ENCODE measurements at places on chromosomes 3 and 15.
A peak's percentile ranks its signal among the peaks of the same experiment; 100 is the strongest.

GRCh38 chr3:187264911-187265310 is 26.6 kb downstream of the MASP1 start:
- DNase-seq = peak; percentile 43

DNA sequence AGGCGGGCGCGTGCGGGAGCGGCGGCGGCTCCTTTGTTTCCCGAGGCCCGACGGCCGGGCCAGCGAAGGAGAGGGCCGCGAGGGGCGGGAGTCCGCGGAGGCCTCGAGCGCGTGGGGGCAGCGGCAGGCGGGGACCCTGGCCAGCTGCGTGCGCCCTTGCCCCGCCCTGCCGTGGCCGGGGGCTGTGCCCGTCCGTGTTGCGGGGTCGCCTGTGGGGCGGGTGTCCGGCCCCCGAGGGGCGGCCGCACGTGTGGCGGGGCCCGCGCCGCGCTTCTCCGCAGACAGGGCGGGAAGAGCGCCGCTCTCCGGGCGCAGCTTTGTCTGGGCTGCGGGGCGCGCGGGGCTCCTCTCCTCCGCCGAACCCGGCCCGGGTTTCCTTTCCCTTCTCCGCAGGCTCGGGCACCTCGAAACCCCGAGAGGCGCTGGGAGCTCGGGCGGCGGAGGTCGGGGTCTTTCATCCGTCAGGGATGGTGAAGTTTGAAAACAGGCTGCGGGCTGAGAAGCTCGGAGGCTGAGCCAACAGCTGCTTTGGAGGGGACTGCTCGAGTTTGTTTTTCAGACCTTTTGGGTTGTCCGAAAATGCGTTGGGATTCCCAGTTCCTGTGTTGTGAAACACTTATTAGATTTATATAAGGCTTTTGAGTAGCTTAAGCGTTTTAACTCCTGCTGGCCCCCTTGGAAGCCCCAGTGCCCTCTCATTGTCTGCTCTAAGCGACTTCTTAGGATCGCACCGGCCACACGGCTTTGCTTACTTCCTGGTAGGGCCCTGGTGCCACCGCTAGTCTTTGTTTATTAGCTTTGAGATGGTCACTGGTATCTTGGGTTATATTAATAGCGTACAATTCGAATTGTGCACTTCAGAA is 817 bp downstream of the USP3 start:
- peak; percentile 74 for DNase-seq

- no peak for DNase-seq
Observed at GRCh38 chr3:181457190-181457589, 254.5 kb upstream of the SOX2 start.

GRCh38 chr3:147422196-147422595 is 13.0 kb downstream of the ZIC1 start:
- DNase-seq = no peak

GRCh38 chr3:12400616-12401194 is 83.6 kb upstream of the TSEN2 start:
- peak; percentile 85 for DNase-seq

- DNase-seq = peak; percentile 43
Observed at GRCh38 chr15:26722621-26723160, 50.2 kb downstream of the GABRB3 start.

DNA sequence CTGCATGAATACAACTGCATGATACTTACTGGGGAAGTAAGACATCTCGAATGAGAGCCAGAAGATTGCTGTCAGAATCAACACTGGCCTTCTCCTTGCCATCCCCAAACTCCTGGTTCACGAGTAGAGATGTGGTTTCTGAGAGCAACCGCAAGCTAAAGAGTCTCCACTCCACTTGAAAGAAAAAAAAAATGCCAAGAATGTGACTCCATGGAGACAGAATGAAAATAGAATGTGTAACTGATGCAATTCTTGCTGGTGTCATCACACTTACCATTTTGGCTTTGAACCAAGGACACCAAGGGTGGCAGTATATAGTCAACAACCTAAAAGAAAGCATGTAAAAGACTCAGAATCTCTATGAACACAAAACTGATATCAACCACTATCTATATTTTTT is 280.4 kb downstream of the ULK4 start:
- DNase-seq = peak; percentile 94

DNA sequence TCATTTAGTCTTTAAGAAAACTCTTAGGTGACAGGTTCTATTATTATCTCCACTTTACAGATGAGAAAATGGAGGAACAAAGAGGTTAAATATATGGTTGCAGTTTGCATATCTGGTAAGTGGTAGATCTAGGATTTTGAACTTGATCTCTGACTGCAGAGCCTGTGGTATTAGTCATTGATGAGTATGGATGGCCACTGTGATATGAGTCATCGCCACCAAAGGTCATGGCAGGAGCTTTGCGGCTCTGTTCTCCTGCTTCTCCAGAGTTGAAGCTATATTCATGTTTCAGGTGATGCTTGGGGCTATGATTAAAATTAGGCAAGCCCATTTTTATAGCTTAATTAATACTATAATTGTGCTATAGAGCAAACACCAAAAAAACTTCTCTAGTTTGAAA is 306.2 kb upstream of the DPPA4 start:
- peak; percentile 85 for DNase-seq

GRCh38 chr3:195771646-195772300 is 40.0 kb downstream of the MUC4 start:
- no peak for DNase-seq

Data from kidney tubule cell (primary cell).